Activated T-cell treated with anti-CD3 and anti-CD28 coated beads, Interleukin-2, amount 50 U/mL, for 72 hours (primary cell): ENCODE measurements at places on chromosomes 1 and 21.

- DNase-seq = no peak
Measured at GRCh38 chr1:183126528-183126927, 59.5 kb upstream of the LAMC2 start.

GRCh38 chr1:217910791-217911320, 279.7 kb downstream of the SPATA17 start:
- DNase-seq = no peak

DNA sequence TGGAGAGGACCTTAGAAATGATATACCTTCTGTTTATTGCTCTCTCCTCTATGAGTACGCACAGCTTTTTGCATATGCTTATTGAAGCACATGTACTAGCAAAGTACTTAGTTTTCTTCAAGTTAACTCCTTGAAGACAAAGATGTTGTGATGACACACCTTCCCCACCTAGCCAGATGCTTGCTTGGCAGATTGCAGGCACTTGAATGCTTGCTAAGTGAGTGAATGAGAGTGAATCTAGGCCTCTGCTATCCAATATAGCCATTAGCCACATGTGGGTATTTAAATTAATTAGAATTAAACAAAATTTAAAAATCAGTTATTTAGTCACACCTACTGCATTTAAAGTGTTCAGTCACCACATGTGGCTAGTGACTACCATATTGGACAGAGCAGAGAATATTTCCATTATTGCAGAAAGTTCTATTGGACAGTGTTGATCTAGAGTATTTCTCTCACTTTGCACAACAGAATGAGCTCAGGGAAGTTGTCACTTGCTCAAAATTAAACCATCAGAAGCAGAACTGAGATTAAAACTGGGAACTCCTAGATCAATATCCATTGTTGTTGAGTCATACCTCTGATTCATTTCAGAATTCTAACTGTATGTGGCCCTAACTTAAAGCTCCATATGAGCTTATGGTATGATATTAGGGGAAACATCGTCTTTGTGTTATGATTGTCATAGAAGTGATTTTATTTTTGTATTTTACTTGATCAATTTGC, 8.6 kb upstream of the EEIG2 start:
- DNase-seq = no peak

- DNase-seq = no peak
Measured at GRCh38 chr1:228157729-228158126, 7.9 kb upstream of the IBA57 start.

GRCh38 chr1:165914136-165914798, 86.9 kb downstream of the UCK2 start:
- peak; percentile 59 for DNase-seq
